ENCODE measurements at places on chromosomes 7 and 10. TPM values are rescaled to one million over a fixed set of nuclear protein-coding genes. Genes with fewer than 3 reads are reported as not detected.

The CYP26C1 gene
- total RNA-seq, result 0.35 TPM

The STEAP4 gene
- 80.2 TPM for total RNA-seq

The TMEM184A gene
- 11.0 TPM for total RNA-seq

The PDK4 gene
- 45.0 TPM for total RNA-seq

- H3K27ac ChIP-seq, result no peak overlapping the region
- no peaks in the 10 kb centered on the region for H3K4me1 ChIP-seq
- H3K27me3 ChIP-seq, result no peaks in the 10 kb centered on the region
- peaks cover 8% of the 10 kb centered on the region for H3K36me3 ChIP-seq
- no peak overlapping the region for H3K4me3 ChIP-seq
Observed at GRCh38 chr10:113692271-113692670, 12.6 kb downstream of the CASP7 start.

DNA sequence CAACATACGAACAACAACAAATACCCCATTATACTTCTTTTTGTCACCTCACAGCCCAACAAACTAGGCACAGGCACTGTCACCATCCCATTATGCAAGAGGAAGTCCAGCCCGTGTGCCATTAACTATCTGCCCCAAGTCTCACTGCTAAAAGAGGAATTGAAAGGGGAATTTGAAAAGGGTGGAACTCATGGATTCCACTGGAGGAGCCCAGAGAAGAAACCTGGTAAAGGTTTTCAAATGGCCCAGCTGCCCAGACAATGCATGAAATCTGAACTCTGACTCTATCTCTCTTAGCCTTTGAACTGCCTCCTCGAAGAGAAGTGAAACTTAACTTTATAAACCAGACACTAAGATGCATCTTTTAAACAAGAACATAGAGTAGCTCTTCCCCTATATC lies 130.0 kb downstream of the PLXNA4 start:
- H3K27ac ChIP-seq, result no peak overlapping the region
- no peaks in the 10 kb centered on the region for H3K27me3 ChIP-seq
- no peaks in the 10 kb centered on the region for H3K4me1 ChIP-seq

GRCh38 chr7:11743016-11743415 lies 89.0 kb downstream of the THSD7A start:
- no peaks in the 10 kb centered on the region for H3K36me3 ChIP-seq
- no peak overlapping the region for H3K27ac ChIP-seq
- no peak overlapping the region for H3K4me3 ChIP-seq
- no peak for DNase-seq
- no peaks in the 10 kb centered on the region for H3K27me3 ChIP-seq
- no peaks in the 10 kb centered on the region for H3K4me1 ChIP-seq

DNA sequence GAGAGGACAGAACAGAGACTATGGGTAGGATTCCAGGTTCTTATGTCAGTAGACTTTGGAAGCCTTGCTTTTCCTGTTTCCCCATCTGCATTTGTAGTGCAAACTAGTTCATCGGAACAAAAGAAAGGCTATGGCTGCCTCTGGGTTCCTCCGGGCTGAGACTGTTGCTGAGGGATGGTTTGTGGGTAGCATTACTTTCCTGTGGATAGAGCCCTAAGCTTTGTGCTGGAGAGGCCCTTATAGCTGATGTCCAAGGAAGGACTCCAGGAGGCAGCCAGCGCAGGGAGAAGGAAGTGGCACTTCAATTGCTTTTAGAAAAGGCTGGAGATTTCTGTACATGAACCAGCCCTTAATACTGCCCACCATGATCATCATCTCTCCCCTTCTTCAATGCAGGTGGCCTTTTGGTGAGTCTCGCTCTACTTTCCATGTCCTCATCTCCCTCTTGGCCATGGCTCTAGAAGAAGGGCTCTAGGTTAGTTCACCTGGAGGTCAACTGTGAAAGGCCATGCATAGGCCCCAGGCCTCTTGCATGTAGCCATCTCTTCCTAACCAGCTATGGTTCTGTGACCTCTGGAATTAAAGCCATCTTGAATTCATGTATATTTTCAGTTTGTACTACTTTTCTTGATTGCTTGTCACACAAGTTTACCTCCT lies 15.4 kb downstream of the MXI1 start:
- H3K4me3 ChIP-seq, result no peak overlapping the region
- H3K27ac ChIP-seq, result no peak overlapping the region
- no peaks in the 10 kb centered on the region for H3K27me3 ChIP-seq
- H3K4me1 ChIP-seq, result peaks cover 7% of the 10 kb centered on the region

DNA sequence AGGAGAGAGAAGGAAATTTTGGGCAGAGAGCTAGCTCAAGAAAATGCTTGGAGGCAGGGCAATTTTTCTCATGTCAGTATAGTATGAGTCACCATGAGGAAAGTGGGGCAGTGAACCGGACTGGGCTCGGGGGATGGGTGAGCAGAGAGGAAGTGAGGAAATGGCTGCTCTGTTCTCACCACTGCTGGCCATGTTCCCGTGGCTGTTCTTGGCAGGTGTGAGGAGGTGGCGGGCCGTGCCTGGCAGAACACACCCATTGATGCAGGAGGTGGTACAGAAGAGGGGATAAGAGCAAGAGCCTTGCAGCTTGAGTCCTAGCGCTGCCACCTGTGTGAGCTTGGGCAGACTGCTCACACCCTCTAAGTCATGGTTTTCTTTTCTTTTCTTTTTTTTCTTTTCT lies 304.4 kb upstream of the LYZL1 start:
- no peaks in the 10 kb centered on the region for H3K36me3 ChIP-seq
- no peaks in the 10 kb centered on the region for H3K4me1 ChIP-seq
- DNase-seq, result no peak
- no peak overlapping the region for H3K27ac ChIP-seq
- no peaks in the 10 kb centered on the region for H3K27me3 ChIP-seq

- H3K4me3 ChIP-seq, result no peak overlapping the region
- H3K27me3 ChIP-seq, result no peaks in the 10 kb centered on the region
- H3K27ac ChIP-seq, result no peak overlapping the region
- no peaks in the 10 kb centered on the region for H3K4me1 ChIP-seq
- H3K36me3 ChIP-seq, result no peaks in the 10 kb centered on the region
Observed at GRCh38 chr7:95501261-95501832, 15.6 kb downstream of the ASB4 start.
